ENCODE measurements at places on chromosomes 2 and 18.

DNA sequence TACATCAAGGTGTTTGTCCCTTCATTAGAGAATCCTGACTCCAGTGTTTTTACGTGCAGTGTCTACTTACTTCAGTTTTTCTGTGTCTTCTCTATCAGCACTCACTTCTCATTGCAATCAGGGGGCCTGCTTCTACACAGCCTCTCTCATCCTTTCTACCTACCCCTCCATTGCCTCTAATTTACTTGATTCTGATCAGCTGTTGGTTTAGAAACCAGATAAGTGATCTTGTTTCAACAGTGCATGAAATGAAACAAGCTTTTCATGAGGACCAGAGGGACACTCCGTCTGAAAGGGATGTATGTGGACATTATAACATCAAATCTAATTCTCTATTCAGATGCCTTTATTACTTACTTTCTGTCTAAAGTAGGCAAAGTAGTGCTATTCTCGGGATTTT lies 136.9 kb downstream of the PRKCE start:
- no peak for DNase-seq

- no peak for DNase-seq
Observed at GRCh38 chr2:169513926-169514325, 4.4 kb downstream of the KLHL41 start.

GRCh38 chr18:48084041-48084757 lies 153.7 kb upstream of the SMAD2 start:
- no peak for DNase-seq

DNA sequence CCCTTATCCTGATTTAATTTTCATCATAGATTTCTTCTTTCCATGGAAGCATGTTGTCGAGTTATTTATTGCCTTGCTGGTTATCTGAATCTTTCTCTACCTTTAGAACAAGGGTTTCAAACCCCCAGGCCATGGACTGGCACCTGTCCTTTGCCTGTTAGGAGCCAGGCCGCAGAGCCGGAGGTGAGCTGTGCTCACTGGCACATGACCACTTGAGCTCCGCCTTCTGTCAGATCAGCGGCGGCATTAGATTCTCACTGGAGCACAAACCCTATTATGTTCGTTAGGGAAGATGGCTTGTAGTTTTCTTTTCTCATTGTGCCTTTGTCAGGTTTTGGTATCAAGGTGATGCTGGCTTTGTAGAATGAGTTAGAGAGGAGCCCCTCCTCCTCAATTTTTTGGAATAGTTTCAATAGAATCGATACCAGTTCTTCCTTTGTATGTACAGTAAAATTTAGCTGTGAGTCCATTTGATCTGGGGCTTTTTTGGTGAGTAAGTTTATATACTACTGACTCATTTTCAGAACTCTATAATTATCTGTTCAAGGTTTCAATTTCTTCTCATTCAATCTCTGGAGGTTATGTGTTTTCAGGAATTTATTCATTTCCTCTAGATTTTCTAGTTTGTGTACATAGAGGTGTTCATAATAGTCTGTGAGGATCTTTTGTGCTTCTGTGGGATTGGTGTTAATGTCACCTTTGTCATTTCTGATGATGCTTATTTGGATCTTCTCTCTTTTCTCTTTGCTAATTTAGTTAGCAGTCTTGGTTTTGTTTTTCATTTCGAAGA lies 668.0 kb upstream of the FAM98A start:
- DNase-seq, result no peak

DNA sequence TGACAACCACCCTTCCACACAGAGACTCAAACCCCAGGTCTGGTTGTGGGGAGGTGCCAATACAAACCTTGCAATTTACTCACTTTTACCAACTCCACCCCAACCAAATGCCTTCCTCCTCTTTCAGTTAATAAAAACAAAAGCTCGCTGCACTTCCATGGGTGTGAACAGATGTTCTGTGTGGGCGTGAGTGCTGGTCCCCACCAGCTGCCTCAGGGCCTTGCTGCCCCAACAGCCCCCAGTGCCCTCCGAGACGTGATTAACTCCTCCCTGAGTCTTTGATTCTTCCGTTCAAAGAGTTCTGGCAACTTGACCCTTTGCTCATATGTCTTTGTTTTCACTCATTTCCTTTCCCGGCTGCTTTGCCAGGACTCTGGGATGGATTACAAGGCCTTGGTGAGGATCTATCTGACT lies 258.9 kb upstream of the CXCR4 start:
- no peak for DNase-seq

Measured in stimulated activated CD4-positive, alpha-beta T cell treated with anti-CD3 and anti-CD28 coated beads, Interleukin-15, amount 100 ng/mL, for 24 hours (primary cell).